ENCODE measurements at places on chromosomes 7 and 10.

DNA sequence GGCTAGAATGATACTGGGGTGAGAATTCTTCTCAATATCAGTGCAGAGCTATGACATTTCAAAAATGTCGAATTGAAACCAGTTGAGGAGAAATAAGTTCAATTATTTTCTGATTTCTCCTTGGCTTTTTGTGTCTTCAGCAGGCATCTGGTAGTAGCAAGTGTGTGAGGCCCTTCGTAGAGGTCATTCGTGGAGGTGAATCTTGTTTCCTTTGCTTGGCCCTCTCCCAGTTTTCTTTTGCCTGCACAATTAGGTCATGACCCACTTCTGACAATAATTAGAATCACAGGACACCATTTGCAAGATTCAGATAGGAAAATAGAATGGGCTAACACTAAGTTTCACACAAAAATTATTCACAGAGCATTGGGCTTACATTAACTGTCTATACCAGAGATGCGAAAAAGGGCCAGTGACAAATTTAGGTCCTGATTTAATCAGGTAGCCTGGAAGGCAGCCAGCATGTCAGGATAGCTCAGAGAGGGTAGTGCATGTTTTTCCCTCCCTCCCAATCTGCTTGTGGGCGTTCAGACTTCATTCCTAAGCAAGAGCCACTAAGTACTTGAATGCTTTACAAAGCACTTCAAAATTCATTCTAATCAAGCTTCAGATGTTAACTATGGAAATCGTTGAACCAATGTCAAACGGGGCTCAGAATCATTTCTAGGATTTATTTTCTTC, 24.0 kb upstream of the A1CF start:
- no peak for DNase-seq

DNA sequence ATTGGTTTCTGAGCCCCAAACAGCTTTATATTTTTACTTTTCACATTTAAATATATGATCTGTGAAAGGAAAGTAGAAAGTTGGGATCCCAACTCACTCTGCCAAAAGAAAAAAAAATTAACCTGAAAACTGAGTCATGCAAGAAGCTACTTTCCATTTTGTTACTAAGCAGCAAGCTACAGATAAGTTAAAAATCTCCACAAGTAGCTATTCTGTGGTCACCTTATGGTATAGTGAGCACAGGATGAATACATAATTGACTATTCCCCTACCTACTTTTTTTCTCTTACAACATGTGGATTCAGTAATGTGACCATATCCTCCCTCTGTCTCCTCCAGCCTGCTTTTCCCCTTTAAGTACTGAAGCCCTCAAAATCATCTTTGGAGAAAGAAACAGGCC, 30.3 kb upstream of the CREB3L2 start:
- DNase-seq, result no peak

DNA sequence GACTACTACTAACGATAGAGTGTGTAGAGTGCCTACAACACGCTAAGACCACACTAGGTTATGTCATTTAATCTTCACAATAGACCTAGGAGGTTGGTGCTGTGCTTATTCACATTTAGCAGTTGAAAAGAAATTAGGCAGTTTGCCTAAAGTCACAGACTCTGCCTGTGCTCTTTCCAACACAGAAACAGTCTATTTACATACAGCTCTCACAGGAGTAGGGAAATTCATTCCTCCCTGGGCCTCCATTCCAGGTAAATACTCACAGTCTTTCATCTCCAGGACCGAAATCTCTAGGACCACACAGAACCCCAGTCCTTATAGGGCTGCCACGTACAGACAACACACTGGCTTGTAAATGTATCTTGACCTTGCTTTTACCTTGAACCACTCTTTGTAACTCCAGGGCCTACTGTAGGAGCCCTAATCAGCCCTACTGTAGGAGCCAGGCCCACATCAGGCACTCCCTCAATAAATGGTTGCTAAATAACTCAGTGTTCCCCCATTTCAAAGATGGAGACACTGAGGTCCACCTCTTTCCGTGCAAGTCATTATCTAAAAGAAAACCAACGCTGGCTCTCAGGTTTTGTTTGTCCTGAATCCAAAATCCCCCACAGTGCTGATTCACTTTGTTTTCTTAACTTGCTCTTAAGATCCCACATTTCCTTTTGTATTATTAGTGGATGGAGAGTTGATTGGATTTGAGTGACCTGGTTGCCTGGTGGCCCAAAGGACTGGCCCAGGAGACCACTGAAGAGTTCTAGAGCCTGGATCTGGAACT, 146.9 kb downstream of the KCNMA1 start:
- DNase-seq, result no peak

DNA sequence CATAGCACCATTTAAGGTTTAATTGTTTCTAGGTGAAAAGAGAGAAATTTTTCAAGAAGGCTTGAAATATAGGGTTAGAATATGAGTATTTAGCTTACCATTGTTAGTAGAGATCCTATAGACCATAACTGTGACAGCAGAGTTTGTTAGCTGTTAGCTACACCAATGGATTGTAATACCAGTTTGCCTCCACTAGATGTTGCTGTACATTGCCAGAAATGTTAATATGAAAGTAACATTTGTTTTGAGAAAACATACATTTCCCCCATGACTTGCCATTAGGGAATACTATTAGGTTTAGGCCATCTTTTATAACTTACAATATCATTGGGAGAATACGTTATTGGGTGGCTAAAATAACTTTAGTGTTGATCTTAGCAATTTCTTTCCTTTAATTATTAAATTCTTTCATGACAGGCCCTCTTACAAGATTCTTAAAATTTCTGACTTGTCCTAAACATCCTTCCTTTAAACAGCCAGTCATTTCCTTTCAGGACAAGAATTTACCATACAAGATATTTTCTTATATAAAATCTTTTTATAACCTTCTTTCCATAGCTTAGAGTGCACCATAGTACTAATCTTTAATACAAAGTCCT, 39.5 kb downstream of the ZNF117 start:
- no peak for DNase-seq

DNA sequence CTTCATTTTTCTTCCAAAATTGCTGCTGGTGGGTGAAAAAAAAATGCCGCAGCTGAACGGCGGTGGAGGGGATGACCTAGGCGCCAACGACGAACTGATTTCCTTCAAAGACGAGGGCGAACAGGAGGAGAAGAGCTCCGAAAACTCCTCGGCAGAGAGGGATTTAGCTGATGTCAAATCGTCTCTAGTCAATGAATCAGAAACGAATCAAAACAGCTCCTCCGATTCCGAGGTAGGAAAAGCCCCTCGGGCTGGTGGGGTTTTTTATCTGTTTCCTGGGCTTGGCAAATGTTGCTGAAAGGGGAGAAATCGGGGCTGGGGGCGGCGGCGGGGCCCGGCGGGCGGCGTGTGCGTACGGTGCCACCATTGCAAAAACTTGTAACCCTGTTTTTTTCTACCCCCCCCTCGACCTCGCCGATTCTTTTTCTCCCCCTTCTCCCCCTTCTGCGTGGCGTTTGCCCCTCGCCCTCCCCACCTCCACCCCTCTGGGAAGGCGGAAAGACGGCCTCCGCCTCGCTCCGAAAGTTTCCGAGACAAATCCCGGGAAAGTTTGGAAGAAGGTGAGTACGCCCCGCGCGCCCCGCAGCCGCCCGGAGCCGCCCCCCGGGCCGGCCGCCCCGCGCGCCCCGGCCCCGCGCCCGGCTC, 789 bp downstream of the TCF7L2 start:
- no peak for DNase-seq

DNA sequence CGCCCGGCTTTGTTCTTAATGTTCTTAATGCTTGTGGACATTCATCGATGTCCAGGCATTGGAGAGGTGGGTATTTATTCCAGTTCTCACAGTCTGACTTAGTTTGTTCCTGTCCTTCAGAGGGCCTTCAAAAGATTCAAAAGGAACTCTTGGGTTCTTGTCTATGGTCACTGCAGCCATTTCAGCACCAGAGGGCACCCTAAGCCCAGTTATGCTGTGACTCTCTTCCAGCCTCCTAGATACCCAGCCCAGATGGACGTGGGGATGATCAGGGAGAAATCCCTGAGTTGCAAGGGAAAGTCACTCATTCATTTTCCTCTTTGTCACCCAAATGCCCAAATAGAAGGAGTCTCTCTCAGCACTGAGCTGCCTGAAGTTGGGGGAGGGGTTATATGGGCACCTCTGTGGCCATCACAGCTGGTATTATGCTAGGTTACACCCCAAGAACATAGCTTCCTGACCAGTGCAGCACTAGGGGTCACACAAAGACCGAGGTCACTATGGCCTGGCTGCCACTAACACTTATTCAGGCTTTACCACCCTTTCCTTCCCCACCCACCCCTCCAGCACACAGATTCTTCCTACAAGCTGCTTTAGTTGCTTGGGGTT, 26.5 kb upstream of the CCDC126 start:
- peak; percentile 55 for DNase-seq

DNA sequence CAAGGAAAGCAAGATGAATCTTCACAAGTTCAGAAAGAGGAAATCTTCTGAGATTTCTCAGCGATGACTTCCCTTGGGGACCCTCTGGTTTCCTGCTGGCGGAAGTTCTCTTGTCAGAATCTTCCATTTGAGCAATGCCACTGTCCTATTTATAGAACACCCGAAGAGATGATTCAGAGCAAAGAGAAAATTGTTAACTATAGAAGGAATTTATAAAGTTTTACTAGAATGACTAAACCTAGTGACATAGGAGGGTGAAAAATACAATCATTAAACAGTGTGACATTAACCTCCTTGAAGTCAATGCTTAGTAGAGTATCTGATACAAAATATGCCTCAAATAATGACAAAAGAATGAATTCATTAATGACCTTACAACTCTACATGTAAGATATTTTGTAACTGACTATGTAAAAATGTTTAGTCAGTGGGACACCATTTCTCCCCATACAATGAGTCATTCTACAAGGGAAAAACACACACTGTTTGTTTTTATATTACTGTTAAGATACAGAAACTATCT, 206.5 kb upstream of the CNTNAP2 start:
- DNase-seq, result no peak

GRCh38 chr10:114576132-114576487, 82.0 kb downstream of the ABLIM1 start:
- no peak for DNase-seq
